CD4-positive, alpha-beta T cell treated with Interleukin-15 for 4 hours (primary cell): ENCODE measurements at places on chromosomes 12 and 14.

GRCh38 chr12:130569521-130569920, 146.6 kb downstream of the RIMBP2 start:
- DNase-seq, result no peak

GRCh38 chr12:48822139-48822538, 3.8 kb downstream of the CACNB3 start:
- no peak for DNase-seq

DNA sequence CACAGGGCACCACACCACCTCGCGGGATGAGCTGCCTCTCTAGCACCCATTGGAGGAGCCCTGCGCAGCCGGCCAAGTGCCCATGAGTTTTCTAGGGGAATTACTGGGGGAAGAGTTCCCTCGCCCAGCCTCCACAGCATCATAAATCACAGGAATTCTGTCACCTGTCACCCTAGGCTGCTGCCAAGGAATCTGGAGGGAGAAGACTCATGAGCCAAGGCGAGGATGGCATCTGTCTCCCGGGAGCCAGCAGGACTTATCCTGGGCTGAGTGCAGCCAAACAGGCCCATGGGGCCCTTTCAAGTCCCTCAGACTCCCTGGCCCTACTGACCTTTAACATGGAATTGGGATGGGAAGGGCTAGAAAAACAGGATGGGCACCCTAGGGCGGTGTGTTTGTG, 7.8 kb upstream of the OTUB2 start:
- DNase-seq, result no peak

GRCh38 chr12:117091758-117092510, 7.3 kb downstream of the TESC start:
- DNase-seq, result no peak

DNA sequence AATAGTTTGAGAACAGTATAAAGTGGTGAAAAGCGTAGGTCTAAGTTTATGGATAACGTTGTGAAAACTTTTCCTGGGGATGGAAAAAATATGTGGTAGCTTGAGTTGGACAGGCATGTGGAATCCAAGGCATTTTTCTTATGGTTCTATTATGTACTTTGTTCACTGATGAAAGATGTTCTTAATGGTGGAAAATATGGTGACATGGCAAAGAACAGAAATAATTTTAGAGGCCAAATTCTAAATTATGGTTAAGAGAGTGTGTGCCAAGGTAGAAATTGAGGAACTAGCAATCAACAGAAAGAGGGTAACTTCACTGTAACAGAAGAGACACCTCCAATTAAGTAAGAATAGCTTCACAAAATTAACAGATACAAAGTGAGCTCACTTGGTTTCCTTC, 427.8 kb downstream of the SLC6A15 start:
- no peak for DNase-seq

GRCh38 chr14:28676479-28676878, 90.1 kb upstream of the FOXG1 start:
- no peak for DNase-seq
